Transverse colon (tissue), 4 donors: ENCODE measurements at places on chromosomes 3 and 15.

GRCh38 chr3:71062952-71063772, 520.4 kb downstream of the FOXP1 start:
- no peak for DNase-seq

GRCh38 chr15:47516972-47517371, 200.3 kb upstream of the SEMA6D start:
- DNase-seq = no peak

DNA sequence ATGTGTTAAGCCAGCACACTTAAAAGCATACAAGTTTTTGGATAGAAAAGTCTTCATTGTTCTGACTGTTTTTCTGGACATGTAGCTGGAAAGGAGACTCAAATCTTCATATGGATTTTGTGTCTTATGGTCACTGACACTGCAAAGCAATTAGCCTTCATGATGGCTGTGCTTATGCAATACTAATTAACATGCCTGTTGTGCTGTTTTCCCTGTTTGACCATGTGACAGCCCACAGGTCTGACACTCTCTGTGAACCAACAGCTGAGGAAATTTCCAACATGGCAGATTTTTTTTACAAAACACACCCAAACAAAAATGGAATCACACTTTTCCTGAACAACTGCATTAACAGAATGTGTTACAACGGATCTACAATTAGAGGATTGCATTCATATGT, 248.4 kb downstream of the ROBO2 start:
- no peak for DNase-seq

DNA sequence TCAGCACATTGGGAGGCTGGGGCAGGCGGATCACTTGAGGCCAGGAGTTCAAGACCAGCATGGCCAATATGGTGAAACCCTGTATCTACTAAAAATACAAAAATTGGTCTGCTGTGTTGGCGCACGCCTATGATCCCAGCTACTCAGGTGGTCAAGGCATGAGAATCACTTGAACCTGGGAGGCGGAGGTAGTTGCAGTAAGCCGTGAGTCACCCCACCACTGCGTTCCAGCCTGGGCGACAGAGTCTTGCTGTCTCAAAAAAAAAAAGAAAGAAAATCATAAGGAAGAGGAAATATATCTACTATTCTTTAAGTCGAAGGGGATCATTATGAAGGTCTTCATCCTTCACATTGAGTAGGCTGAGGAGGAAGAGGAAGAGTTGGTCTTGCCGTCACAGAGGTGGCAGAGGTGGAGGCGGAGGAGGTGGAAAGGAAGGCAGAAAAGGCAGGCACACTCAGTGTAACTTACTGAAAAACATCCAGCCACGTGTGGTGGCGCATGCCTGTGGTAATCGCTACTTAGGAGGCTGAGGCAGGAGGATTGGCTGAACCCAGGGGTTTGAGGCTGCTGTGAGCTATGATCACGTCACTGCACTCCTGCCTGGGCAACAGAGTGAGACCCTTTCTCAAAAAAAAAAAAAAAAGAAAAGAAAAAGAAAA, 14.2 kb downstream of the CSK start:
- no peak for DNase-seq

- DNase-seq = no peak
Observed at GRCh38 chr3:64888840-64889392, 201.1 kb upstream of the ADAMTS9 start.

DNA sequence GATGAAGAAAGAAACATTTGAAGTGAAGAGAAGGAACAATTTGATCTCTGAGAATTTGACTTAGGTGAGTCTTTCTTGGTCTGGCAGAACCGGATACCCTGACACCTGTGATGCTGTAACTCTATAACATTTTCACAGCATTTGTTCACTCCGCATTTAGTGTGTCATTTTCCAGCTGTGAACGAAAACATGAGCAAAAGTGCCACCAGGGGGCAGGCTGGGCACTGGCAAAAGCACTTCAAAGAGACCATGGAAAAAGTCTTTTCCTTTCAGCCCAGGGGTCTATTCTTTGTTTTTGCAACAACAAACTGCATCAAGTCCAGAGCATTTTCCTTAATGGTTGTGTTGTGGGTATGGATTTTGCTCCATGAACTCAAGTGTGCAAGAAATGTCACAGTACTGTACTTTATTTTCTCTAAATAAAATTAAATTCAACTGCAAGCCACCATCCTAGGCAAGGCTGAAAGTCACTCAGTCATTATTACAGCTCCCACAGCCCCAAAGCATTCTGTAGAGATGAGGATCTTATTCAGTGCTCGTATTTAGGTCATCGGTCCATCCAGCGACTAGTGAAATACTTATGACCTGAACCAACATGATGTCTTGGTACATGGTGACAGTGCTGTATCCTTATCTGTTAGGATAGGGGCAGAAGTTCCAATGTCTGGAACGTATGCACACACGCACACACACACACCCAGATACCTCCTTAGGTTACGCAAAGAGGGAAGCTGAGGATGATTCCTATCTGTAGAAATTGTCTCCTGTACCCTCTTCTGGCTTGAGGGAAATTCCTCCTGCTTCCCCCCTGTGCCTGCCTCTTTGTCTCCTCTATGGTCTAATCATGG, 125.5 kb downstream of the GADL1 start:
- DNase-seq = peak; percentile 69

GRCh38 chr3:113890256-113890900, 51.8 kb downstream of the GRAMD1C start:
- DNase-seq = peak; percentile 43

- no peak for DNase-seq
Observed at GRCh38 chr15:39313467-39313866, 267.4 kb upstream of the THBS1 start.

DNA sequence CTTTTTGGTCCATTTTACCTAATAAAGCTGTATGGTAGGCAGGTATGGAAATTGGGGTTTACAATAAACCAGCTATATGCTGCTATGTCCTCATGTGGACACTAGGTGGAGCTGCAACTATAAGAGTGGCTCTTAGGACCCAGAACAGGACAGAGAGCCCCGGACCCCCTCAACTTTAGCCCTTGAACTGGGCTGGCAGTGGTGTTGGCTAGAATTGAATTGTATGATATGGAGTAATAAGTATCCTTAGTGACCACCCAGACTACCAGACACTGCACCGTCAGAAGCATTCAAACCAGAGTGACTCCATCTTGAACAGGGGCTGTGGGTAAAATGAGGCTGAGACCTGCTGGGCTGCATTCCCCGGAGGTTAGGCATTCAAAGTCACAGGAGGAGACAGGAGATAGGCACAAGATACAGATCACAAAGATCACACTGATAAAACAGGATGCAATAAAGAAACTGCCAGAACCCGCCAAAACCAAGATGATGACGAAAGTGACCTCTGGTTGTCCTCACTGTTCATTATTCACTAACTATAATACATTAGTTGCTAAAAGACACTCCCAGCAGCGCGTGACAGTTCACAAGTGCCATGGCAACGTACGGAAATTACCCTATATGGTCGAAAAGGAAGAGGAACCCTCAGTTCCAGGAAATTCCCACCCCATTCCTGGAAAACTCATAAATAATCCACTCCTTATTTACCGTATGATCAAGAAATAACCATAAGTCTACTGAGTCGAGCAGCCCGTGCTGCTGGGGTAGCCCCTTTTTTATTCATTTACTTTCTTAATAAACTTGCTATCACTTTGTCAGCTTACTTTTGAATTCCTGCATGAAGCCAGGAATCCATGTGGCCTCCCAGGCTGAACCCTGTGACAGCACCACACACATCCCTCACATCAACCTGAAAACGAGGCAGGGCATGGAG, 68.7 kb upstream of the BLM start:
- DNase-seq = peak; percentile 67

DNA sequence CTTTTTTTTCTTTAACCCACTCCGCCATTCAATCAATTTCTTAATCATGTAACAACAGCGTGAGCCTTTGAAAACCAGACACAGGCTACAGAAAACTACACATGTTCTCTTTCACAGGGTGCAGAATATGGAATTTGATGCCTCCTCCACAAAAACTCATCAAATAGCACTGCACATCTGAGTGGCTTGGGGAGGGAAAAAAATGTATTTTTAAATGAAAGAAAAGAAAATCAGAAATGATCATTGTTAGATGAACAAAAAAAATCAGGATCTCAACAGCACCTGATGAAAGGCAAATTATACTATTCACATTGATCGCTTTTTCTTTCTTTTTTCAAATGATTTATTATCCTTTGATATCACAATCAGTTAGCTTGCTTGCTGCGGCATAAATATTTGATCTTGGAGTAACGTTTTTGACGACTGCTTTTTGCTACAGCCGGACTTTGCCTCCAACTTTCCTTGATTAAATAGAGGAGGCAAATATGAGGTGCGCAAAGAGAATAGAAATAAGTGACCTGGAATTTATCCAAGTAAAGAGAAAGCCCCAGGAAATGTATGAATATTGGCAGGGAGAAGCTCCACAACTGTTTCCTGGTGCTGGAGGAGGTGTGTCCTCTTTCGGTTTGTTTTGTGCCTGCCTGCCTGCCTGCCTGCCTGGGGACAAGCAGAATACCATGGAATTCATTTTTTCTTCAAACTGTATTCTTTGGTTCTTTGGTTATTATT, 63.1 kb downstream of the EDEM1 start:
- DNase-seq = peak; percentile 15

DNA sequence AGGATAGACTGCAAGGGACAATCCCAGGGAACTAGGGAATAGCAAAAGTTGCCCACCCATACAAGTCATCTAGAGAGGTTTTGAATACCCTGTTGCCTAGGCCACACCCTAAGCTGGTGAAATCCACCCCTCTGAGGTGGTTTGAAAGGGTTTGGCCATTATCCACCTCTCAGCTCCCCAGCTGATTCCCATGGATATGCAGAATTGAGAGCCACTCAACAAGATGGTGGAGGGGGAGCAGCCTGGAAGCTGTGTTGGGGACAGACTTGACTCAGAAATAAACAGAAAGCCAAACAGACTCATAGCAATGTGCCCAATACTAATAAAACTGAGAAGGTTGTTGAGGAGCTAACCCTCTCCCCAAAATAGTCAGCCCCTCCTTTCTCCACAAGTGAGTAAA, 10.9 kb downstream of the PRR20G start:
- no peak for DNase-seq

DNA sequence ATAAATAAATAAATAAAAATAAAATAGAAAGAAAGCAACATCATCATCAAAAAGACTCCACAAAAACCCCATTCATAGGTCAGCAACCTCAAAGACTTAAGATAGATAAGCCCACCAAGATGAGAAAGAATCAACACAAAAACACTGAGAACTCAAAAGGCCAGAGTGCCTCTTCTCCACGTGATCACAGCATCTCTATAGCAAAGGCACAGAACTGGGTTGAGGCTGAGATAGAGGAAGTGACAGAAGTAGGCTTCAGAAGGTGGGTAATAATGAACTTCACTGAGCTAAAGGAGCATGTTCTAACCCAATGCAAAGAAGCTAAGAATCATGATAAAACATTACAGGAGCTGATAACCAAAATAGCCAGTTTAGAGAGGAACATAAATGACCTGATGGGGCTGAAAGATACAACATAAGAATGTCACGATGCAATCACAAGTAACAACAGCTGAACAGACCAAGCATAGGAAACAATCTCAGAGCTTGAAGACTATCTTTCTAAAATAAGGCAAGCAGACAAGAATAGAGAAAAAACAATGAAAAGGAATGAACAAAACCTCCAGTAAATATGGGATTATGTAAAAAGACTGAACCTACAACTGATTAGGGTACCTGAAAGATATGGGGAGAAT, 26.4 kb downstream of the GNB5 start:
- DNase-seq = no peak

- DNase-seq = no peak
Observed at GRCh38 chr3:8355346-8355745, 146.3 kb upstream of the LMCD1 start.

DNA sequence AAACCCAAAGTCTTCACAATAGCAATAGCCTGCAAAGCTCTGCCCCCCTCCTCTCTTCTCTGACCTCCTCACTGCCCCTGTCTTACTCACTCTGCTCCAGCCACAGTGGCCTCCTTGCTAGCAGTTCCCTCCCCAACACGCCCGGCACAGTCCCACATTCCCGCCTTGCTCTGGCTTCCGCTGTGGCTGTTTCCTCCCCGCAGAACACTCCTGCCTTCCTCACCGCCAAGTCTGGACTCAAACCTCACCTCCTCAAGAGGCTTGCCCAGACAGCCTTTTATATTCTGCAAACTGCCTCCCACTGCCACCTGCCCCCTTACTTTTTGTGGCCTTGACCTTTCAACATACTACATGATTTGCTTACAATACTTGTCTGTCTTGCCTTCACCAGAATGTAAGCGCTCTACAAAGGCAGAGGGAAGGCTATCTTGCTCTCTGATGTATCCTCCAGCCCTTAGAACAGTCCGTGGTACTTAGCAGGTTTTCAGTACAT, 406 bp upstream of the MPI start:
- peak; percentile 33 for DNase-seq

DNA sequence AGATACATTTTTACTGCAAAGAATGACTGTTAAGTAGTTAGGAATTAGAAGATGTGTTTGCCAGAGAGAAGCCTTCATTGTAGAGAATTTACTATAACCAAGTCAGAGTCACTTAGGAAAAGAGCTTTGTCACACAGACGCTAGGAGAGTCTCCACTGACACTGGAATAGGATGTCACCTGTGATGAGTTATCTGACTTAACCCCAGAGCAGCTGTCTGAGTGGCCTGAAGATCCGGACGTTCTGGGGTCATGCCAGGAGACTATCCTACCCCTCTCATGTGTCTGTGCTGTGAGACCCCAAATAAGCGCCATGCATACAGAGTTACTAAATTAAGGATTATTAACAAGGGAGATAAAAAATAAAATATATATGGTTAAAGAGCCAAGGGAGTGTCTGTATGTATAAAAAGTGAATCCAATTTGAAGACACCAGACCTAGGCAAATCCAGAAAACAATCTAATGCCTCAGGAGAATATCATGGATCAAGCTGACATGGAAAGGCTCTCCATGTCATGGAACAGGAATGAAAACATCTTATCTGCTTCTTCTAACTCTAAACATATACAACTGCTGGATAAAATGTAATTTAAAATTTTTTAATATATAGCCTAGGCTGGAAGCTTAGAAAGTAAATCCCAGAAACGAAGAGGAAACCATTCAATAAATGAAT, 43.5 kb downstream of the ITGB5 start:
- DNase-seq = no peak

- no peak for DNase-seq
Observed at GRCh38 chr3:172787746-172788145, 37.2 kb downstream of the ECT2 start.

DNA sequence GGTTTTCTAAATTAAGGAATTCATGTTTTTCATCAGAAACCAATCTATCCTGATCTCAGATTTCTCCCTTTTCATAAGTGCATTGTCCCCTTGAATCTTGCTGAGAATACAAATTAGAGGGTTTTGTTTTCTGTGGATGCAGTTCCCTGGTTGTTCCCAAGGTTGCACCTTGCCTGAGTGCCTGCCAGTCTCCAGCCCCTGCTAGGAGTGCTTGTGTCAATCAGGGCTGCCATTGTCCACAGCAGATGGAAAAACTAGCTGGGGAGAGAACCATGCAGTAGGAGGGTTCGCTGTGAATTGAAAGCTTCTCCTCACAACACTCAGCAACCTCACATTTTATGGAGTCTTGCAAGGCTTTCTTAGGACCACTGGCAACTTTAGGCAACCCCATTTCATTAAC, 210.8 kb upstream of the CTNNB1 start:
- no peak for DNase-seq
